ENCODE measurements at places on chromosomes 5 and 9.

DNA sequence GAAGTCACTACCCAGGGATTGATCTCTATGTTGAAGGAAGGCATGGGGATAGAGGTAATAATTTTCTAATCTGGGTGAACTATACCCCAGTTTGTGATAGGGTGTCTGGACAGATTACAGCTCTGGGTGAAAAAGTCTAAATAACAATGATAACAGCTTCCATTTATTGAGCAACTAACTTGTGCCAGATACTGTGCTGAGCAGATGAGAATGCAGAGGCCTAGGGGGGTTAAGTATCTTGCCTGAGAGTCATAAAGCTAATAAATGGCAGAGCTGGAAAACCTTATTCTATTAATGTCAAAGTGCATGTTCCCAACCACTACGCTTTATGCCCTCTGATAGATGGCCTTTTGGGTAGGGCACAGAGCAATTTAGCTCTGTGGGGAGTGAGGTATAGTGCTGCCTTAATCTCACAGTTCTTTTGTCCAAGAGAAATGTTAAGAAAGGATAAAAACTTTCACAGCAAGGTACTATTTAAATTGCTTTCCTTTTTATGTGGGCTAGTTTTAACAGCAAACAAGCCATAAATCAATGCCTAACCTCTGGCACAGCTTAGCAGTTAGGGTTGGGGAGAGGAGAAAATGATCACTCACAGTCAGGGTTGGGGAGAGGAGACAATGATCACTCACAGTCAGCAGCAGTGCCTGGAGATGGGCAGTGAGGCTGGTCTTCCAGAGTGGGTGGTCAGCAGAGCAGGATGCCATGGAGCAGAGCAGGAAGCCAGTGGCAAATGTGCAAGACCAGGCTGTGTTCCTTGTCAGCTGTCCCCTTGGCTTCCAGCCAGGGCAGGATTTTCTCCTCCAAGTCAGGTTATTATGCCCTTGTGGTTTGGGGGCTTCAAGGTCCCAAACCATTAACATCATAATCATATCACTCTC is 187.0 kb downstream of the CARTPT start:
- DNase-seq = peak; percentile 12

DNA sequence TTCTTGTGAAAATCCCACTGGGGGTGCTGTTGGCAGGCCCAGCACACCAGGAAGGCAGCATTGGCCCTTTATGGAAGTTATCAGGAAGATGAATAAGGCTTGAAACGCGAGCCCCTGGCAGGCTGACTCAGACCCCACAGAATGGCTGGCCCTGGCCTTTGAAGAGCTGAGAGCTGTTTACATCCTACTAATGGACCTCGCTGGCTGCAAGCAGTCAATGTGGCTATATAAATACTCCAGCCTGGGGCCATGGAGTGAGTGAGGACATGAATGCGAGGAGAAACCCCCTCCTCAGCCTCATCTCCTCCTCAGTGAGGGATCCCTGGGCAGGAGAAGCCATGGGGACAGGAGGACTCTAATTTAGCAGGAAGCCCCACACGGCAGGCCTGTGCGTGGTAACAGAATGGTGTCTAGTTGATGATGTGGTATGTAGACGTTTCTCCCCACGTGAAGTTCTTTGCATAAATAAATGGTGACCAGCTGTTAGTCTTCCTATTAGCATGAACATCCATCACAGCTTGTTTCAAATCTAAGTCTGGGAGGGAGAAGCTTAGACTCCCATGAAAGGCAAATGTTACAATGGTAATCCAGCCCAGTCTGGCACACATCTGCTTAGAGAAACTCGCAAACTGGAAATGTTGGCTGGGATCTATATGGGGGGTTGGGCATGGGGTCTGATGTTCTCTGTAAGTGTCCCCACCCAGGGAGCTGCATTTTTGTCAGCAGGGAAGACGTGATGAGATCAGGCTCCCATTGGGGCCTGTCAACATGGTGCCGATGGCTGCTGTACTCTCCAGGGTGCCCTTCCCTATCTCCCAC is 175.1 kb upstream of the PITX1 start:
- peak; percentile 95 for DNase-seq

DNA sequence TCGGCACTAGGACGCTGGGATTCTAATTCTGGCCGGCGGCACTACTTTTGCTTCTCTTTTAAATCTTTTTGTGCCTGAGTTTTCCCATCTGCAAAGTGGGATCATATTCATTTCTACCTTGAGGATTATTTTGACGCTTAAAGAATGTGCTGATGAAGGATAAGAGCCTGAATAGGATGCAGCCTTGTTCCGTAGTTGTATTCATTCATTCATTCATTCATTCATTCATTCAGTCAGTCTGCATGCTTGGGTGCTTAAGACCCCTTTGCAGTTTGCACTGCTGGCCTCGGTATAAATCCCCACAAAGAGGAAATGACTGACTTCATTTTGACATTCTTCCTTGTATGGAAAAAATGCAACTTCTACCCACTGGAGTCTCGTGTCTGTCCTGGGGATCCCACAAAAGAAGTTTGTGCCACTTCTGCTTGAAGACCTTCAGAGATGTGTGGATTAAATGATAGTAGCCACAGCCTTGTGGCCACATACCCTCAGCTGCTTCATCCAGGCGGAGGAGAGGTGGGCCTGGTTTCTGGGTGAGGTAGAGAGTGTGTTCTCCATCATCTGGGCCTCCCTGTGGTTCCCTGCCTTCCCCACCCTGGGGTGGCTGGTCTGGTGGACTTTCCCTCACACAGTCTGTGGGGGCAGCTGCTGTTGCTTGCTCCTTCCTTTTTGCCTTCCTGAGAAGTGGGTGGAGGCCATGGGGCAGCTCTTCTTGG is 62.6 kb downstream of the PPARGC1B start:
- no peak for DNase-seq

DNA sequence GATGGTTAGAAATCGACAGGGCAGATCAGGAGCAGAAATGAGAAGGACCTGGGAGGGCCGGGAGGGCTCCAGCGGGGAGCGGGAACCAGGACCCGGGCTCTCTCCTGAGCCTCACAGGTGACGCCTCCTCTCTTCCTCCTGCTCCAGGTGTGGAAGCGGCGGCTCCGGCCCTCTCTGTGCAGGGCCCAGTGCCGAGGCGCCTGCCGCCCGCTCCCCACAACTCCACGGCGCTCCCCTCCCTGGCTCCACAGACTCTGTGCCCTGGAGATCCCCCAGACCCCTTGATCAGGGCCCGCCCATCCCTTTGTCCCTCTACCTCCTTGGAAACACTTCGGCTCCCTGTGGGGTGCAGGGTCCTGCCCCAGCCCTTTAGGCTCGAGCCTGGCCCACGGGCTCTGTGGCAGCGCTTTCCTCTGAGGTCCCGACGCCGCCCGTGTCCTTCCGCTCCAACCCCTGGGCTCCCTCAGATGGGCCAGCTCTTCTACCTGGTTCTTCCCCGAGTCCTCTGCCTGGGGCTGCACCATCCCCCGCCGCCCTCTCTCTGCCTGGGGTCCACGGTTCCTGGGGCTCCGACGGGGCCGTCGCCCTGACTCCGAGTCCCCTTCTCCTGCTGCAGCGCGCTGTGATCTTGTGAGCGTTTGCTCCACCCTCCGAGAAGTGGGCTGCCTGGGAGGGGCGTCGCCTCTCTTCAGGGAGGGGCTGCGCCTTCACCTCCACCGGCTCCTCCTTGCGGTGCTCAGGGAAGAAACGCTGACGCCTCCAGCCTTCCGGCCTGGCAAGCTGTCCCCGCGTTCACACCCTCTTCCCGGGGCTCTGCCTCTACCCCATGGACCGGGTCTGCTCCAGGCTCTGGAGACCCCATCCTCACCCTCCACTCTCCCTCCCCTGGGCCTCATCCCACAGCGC is 22.4 kb upstream of the SLC6A3 start:
- DNase-seq = no peak

GRCh38 chr9:107650995-107651394 is 161.4 kb upstream of the KLF4 start:
- DNase-seq = no peak

DNA sequence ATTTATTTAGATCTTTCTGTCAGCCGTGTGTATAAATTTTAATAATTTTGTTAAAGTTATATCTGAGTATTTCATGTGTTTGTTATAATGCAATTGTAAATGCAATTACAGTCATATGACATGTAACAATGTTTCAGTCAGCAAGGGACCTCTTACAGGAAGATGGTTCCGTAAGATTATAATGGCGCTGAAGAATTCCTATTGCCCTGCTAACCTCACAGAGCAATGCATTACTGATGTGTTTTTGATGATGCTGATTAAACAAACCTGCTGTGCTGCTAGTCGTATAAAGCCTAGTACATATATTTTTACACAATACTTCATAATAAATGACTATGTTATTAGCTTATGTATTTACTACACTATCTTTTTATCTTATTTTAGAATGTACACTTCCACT is 1166.4 kb downstream of the CDH12 start:
- DNase-seq = no peak

DNA sequence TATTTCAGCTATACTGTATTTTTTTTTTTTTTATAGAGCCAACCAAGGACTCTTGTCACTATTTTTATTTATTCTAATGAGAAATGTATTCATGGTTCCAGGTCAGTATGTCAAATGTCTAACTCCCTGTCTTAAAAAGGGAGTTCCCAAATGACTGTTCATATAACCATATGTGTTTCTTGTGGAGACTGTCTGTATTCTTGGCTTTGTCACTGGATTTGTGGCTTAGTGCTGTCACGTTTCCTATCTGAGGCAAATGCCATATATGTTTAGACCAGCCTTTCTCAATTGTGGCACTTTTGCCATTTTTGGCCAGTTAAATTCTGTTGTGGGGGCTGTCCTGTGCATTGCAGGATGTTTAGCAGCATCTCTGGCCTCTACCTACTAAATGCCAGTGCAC is 3.1 kb downstream of the GCNT1 start:
- DNase-seq = no peak

- DNase-seq = no peak
Observed at GRCh38 chr5:161406880-161407279, 139.6 kb downstream of the GABRB2 start.

GRCh38 chr9:107767711-107768110 is 278.1 kb upstream of the KLF4 start:
- DNase-seq = no peak

- DNase-seq = no peak
Observed at GRCh38 chr9:135033487-135033886, 54.0 kb upstream of the OLFM1 start.

DNA sequence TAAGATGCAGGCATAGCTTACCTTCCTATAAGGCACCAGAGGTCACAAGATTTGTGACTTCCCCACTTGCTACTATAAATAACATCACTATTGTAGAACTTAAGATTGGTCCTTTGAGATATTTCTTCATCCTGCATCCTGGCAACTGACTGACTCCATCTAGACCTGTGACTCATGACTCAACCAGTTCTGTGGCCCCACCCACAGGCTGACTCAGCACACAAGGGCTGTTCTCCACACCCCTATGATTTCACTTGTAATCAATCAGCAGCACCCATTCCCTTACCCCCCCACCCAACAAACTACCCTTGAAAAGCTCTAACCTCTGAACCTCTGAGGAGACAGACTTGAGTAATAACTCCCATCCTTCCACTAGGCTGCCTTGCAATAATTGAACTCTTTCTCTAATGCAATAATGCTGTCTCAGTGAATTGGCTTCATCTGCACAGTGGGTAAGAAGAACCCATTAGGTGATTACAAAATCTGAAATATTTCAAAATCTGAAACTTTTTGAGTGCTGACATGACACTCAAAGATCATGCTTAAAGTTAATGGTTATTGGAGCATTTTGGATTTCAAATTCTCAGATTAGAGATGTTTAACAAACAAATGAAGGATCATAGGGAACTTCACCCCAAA is 296.7 kb downstream of the ARL15 start:
- DNase-seq = peak; percentile 97

GRCh38 chr5:38551030-38552017 is 5.1 kb downstream of the LIFR start:
- DNase-seq = peak; percentile 78

DNA sequence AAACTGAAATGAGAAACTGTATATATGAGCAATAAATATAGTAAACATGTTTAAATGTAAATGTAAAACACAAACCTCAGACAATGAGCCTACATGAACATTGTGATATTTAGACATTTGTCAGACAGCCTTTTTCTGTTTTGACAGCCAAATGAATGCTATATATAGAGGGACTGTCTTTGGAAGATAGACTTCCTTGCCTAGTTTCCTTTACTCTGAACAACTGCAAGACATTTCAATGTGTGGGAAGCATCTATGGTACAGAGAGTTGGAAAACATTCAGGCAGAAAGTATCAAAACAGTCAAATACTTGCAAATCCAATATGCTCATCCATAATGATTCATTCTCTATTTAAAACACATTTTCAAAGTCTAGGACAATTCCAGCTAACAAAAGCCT is 31.7 kb upstream of the TUSC1 start:
- DNase-seq = no peak

- no peak for DNase-seq
Observed at GRCh38 chr5:180815293-180815917, 12.8 kb upstream of the MGAT1 start.

- no peak for DNase-seq
Observed at GRCh38 chr5:143843461-143843860, 31.5 kb downstream of the HMHB1 start.

DNA sequence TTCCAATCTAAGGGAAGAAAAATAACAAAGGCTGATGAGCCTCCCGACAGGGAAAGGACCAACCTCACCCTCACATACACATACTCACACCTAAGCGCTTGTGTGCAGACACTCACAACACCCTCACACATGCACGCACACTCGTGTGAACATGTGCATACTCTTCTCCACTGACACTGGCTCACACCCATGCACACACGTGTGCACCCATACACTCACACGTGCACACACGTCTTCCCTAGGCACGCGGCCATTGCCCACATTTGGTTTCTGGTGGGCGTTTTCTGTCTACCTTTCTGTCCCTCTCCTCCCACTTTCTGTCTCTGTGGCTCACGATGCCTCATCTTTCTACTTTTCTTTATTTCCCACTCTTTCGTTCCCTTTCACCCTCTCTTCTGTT is 169.7 kb upstream of the MVB12B start:
- no peak for DNase-seq

GRCh38 chr5:150410524-150411244 is 2.0 kb downstream of the CD74 start:
- DNase-seq = peak; percentile 73

DNA sequence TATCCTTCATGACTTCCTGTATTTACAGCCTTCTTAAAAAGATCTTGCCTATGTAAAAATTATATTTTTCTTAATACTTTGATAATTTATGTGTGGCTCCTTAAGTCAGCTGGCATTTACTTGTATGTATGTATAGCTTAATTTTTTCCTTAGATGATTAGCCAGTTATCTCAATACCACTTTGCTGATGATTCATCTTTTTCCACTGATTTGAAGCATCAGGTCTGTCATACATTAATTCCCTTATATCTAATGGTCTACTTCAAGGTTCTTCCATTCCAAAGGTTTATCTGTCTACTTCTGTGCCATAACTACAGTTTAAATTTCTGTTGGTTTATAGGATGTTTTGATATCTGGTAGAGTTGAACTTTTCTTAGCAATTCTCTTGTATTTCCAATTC is 44.9 kb upstream of the MTMR12 start:
- no peak for DNase-seq

GRCh38 chr5:53503562-53504218 is 23.3 kb downstream of the FST start:
- DNase-seq = peak; percentile 58
